NCI-H2081 treated with DMSO at 0.1 percent for 48 hours (cell line): ENCODE measurements at places on chromosomes 5 and 9.

- DNase-seq, result no peak
Measured at GRCh38 chr5:52896534-52897237, 92.5 kb upstream of the ITGA2 start.

- DNase-seq, result no peak
Measured at GRCh38 chr9:95433096-95433819, 83.5 kb downstream of the PTCH1 start.

GRCh38 chr9:90953200-90953599 lies 151.6 kb downstream of the SYK start:
- DNase-seq, result no peak

DNA sequence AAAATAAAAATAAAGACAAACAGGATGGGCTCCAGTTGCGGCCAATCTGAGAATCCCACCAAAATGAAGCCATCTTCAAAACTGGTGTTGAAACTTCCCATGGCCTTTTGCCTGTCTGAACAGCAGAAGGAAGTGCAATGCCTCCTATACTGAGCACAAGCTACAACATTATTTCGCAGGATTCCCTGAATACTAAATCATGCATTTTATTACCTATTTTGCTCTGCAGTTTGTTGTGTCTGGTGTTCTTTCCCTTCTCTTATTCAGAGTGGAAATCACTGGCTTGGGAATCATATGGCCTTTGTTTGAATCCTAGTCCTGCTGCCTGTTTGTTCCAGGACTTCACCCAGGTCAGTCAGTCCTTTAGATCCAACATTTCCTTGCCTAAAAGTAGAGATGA lies at the start of gene OR2Y1:
TSS of gene OR2Y1 (minus strand) at position 101 of the 400 bp plus-strand sequence. CDS start at position 101, 0 bp downstream.
- DNase-seq, result no peak

- DNase-seq, result no peak
Measured at GRCh38 chr9:33453286-33453860, 6.0 kb upstream of the AQP3 start.

DNA sequence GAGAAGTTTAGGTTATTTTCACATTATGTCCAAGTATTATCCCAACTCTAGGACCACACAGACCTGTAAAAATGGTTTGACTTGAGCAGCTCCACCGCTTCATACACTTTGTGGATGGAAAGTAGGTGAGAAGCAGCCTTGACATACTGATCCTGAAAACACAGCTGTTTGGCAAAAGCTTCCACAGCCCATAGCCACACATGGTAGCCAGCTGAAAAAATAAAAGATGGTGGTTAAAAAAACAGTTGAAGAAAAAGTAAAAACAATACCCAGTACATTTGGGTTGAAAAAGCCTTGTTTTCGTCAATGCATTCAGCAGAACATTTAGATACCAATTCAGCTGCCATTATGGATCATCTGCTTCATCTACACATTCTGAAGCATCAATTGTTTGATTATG lies 36.7 kb downstream of the GEMIN5 start:
- no peak for DNase-seq
